ENCODE measurements at places on chromosomes 6 and 20.

DNA sequence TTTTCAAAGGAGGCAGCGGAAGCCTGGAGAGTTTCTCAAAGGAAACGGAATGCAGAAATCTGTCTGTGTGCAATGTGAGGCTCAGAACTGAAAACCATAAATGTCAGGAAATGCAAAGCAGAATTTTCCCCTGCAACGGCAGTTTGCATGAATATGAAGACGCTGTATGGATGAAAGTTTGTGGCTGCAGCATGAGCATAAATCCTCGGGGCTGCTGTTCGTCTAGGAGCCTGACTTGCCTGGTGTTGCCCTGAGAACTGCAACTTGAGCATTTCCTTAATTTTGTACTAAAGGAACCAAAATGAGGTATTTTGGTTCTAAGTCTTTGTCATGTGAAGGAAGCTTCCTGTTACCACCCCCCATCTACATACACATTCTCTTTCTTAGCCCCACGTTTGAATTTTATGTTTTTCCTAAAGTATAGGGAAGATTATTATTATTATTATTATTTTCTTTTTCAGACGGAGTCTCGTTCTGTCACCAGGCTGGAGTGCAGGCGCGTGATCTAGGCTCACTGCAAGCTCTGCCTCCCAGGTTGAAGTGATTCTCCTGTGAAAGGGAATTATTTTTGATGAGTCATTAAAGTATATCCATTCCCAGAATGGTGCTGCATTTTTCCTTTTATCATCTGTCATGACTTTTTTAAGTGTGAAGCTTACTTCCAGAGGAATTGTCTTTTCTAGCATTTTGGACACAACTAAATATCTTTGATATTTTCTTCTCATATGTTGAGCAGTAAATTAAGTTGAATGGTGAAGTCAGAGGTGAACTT is 33.1 kb downstream of the MTHFD1L start:
- no peak for DNase-seq

GRCh38 chr20:62051144-62051543 is 14.5 kb downstream of the TAF4 start:
- DNase-seq = no peak

DNA sequence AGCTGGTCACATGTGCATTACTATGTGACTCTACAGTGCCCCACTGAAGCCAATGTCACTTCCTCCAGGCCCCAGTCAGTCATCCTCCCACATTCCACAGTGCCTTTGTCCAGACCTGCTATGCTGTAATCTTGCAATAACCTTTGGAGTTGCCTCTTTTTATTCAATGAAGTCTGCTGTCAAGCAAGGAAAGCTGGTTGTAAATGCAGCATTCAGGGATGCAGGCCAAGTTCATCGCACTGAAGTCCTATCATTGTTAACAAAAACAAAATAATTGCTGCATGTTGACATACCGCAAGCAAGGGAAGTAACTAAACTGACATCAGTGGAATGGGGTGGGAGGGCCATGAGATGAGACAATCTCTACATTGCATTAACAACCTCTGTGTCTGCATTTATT is 131.2 kb upstream of the CDYL start:
- no peak for DNase-seq

- no peak for DNase-seq
Measured at GRCh38 chr6:150286912-150287311, 81.9 kb upstream of the IYD start.

DNA sequence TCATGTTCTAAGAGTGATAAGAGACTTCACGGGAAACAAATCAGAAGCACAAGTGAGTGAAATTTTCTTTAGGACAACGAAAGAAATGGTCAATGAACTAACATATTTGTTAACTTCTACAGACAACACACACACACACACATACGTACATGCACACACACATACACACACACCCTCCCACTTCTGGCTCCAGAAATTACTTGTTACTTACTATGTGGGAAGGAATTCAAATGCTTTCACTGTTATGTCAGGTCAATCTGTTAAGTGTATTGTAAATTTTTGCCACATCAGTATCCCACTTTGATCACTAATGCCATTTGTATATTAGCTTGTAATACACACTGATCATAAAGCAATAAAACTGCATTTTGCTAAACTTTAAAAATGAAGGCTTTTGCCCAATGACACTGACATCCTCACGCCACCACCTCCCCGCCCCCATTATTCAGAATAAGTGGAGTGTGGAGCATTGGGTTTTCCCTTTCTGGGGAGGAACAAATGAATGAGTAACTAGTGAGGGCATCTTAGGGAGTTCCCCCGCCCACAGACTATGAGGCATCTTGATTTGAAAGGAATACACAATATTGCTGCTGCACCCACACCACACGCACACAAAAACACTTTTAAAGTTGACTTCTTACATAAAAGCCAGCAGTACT is 76.2 kb downstream of the ATXN1 start:
- peak; percentile 72 for DNase-seq

- no peak for DNase-seq
Measured at GRCh38 chr6:111899531-111899930, 26.3 kb upstream of the FYN start.

- DNase-seq = no peak
Measured at GRCh38 chr6:142682985-142683384, 262.0 kb downstream of the HIVEP2 start.

- no peak for DNase-seq
Measured at GRCh38 chr6:111980971-111981840, 72.7 kb upstream of the CCN6 start.

GRCh38 chr20:25191689-25192088 is 3.8 kb upstream of the ENTPD6 start:
- DNase-seq = no peak

DNA sequence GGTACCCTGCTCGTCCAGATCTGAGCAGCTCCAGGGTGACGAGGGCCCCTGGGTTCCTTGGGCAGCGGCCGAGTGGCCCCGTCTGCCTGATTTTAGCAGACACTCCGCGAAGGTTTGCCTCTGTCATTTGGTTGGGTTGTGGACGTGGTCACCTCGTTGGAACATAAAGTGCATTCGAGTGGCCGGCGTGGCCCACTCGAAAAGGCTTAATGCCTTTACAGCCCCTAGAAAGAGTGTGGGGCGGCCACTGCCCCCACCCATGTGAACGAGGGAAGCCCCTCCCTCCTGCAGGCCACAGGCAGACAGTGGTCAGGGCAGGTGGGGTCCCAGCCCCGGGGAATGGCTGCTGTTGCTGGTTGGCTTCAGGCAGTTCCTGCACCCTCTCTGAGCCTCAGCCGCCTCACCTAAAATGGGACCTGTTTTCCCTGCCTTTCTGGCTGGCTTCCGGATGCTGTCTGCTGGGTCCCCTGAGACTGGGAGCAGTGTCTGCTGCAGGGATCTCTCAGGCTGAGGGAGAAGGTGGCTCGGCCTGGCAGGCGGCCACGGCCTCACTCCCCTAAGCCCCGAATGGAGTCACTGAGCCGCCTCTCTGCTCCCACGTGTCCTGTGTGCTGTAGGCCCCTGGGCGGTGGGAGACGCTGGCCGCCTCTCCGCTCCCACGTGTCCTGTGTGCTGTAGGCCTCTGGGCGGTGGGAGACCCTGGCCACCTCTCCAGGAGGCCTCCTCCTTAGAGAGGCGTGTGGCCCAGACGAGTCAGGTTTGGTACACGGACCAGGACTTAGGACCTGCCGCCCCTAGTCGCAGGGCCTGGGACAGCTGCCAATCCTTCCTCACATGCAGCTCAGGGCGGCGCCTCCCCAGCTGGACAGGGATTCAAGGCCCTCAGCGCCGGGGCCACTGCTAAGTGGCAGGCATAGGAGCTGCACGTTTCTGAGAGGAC is 233.0 kb downstream of the ERMARD start:
- no peak for DNase-seq

Data from PC-3 (cell line).